NCI-H187 treated with DMSO at 0.1 percent for 48 hours (cell line): ENCODE measurements at places on chromosomes 7 and 10.

- DNase-seq: no peak
Observed at GRCh38 chr10:24969841-24970281, 17.5 kb upstream of the PRTFDC1 start.

DNA sequence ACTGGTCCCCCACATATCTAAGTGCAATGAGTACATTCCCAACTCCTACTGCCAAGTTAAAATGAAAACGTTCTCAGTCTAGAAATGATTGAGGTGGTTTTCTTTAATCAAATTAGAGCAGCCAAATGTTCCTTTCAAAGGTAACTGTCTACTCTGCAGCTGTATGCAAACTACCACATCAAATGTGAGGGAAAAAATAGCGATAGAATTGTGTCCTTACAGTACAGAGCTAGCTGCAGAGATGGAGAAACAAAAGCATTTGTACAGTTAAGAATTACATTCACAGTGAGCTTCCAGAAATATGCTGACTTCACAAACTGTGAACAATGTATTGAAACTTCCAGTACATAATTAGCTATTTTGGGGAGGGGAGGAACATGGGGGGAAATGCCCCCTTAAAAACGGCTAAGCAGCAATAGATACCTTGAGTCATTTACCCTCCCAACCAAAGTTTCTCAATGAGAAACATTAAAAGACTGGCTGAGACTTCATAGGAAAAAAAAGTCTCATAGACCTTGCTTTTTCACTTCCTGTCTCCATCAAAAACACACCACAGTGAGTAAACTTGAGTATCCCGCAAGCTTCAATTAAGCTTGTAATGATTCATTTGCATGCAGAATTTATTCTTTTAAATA, 22.9 kb downstream of the CDK6 start:
- no peak for DNase-seq

DNA sequence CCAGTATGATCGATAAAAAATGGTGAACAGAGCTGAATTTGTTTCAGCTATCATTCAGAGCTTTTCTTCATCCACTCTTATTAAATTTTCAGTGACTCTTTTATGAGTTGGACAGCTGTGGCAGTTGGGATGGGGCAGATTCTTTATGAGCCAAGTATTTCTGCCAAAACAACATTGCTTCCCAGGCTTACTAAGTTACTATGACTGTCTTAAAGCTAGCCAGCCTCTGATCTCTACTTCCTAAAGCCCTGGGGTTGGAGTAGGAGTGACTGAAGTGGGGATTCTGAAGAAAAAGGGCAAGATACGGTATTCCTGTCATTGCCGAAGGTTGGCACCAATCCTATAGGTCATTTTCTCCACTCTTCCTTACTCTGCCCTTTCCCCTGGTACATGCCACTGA, 12.7 kb downstream of the RPP30 start:
- DNase-seq: no peak

DNA sequence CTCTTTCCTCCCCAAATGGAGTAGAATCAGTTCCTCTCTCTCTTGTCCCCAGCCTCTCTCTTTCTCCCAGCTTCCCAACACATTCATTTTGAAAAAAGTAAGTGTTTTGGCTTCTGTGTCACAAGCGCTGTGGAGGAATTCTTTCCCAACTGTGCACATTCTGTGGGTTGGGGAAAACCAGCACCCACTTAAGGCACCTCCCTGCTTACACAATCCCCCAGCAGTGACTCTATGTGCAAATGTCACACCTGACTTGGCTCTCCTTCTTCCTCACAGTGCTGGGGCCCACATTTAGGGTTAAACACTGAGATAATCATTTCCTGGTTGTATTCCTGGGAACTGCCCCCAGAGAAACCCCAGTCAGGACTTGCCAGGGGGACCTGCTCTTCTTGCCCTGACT, 358.1 kb upstream of the ZNF32 start:
- DNase-seq: no peak

- no peak for DNase-seq
Observed at GRCh38 chr7:5774136-5774535, 7.3 kb downstream of the RNF216 start.
